GM23248 (cell line): ENCODE measurements at places on chromosomes 11 and 22.

DNA sequence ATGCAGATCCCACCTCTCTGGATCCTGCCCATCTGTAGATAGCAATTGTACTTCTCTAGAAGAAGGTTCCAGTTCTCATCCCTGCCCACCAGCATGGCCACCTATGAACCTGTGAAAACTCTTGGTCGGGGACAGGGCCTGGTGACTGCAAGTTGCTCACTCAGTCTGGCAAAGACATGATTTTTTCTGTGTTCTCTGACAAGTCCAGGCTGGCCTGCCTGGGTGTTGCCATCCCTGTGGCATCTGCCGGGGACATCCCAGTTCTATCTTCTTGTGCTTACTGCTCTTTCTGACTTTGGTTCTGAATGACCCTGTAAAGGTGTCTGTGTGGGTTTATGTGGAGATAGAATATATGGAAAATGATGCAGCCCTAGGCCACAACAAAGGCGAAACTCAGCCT lies 545.8 kb downstream of the INSC start:
- DNase-seq, result no peak

DNA sequence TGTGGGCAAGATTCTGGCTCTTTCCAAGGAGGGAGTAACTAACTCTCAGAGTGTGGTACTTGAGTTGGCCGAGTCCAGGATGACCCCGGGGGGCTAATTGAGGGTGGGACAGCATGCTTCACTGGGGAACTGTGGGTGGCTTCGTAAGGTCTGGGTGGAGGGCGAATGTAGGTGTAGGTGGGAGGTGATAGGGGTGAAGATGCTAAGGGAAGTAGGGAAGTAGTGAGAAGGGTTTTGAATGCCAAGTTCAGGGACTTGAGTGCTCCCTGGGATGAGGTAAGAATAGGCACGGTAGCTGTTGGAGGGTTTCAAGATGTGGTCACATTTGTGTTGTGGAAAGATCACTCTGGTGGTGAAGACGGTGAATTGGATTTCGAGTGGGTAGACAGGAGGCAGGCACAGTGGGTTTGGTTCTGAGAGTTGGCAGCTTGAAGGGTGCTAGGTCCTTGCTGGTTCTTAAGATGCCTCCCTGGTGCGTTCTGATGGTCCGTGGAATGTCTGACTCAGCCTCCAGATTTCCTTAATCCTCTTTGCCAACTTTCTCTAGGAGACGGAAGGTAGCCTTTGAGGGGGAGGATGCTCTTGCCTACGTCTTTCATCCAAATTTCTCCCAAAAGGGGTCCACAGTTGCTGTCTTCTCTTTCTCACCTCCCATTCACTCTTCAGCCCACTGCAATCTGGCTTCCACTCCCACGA lies 2.5 kb upstream of the DNAL4 start:
- peak; percentile 18 for DNase-seq

DNA sequence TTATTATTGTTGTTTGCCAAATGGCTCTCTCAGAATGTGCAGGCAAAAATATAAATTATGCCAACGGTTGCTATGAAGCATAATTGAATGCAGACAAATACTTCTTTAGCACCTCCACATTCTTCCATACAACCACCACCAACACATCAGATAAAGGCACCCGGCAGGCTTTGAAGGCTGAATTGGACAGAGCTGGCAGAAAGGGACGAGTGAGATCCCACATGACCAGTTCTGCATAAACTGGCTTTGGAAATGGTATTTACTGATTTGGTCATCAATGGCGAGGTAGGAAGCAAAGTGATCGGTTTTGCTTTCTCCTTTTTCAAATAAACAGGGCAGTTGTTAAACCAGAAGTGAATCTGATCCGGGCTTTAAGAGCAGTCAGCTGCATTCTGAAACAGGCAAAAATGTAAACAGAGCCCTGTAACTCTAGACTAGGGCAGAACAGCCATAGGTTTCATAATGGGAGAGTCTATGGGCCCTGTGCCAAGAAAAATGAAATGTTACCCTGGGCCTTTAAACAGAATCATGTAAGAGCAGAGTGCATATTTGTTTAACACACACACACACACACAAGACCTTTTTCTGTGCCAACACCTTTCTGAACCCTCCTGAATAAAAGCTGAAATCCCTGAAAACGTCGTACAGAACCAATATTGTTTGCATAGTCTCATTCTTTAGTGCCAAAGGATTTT lies 97.7 kb downstream of the MPPED2 start:
- DNase-seq, result no peak

GRCh38 chr11:109970516-109971183 lies 122.5 kb upstream of the ZC3H12C start:
- no peak for DNase-seq

DNA sequence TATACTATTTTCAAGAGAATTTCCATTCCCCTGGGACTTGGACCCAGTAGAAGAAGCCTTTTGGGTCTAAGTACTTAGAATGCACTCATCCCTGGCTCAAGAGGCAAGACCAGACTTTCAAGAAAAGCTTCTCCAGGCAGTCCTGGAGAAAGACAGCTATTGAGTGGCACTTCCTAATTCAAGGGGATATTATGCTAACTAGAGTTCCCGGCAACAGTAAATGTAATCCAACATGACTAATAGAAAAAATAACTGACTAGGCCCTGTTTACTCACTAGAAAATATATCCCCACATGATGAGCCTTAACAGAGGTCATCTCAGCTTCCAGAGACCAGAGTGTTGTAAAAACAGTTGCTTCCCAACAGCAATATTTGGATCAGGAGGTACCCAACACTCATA lies 47.2 kb upstream of the AKIP1 start:
- DNase-seq, result peak; percentile 80

- DNase-seq, result peak; percentile 89
Measured at GRCh38 chr11:58059007-58059350, 28.2 kb downstream of the OR6Q1 start.

- DNase-seq, result no peak
Measured at GRCh38 chr11:12657981-12658380, 16.2 kb upstream of the TEAD1 start.
